ENCODE measurements at places on chromosomes 12 and 14.

- no peak for DNase-seq
These were observed 243.2 kb downstream of the CACNA1C start for GRCh38 chr12:2295941-2296461.

DNA sequence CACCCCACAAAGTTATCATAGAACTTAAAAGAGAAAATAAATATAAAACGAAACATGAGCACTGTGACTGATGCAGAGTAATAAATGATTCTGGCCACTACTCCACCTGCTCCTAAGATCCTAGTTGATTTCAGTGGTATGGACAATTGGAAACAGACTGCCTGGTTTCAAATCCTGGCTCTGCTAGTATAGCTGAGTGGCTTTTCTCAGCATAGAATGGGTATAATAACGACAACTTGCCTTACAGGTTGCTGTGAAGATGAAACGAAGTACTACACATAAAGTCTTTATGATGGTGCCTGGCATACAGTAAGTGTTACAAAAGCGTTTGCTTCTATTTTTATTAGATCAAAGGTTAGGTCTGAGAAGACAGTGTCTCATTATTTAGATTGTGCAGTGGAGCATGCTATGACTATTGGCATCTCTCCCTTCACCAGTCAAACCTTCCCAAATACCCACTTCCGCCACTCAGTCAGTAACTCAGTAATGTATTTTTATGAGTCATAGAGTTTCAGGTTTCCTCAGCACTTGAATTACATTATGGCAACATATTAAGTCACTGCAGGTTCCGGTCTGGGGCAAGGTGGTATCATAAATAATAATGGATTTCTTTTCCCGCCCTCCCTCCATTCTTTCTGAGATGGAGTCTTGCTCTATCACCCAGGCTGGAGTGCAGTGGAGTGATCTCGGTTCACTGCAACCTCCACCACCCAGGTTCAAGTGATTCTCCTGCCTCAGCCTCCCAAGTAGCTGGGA lies 29.7 kb upstream of the NR2C1 start:
- peak; percentile 90 for DNase-seq

DNA sequence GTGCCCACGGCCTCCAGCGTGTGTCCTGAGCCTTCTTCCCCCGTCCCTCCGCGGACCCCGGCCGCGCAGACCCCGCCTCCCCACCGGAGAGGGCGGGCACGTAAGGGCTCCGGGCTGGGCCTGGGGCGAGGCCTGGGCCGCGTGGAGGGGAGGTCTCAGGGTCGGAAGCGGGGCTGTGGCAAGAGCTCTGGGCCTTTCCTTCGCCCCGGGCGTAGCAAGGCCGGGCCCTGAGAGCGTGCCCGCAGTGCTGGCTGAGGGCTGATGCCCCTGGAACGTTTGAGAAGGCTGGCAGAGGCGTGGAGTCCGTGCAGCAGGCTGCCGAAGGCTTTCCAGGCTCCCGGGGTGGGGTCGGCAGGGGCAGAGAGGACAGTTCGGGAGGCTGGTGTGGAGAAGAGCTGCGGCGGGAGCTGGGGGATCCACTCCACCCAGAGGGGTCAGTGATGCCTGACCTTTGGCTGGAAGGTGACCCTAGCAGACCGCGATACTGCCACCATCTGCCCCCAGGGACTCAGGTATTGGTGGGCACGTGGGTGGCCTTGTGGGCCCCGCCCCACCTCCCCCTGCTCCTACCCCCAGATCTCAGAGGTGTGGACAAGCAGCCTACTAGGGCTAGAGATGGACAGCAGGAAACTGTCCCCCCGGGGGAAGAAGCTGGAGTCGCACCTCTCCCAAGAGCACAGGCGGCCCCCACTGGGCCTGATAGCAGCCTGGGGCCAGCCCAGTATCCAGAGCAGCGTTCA lies 558 bp downstream of the TEX22 start:
- no peak for DNase-seq

GRCh38 chr14:104113631-104114420 lies 24.6 kb upstream of the KIF26A start:
- DNase-seq = no peak

DNA sequence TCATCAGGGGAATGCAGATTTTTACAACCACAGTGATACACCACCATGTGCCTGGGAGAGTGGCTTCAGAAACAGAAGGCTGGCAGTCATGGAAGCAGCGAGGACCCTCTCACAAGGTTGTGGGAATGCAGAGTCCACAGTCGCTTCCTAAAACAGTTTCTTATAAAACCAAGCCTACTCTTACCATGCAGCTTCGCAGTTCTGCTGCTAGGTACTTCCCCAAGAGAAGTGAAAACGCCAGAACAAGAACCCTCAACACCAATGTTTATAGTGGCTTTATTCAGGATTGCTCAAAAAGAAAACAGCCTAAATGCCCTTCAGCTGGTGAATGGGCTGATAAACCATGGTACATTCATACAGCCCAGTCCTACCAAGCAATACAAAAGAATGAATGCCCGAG lies 87.2 kb downstream of the DDX51 start:
- DNase-seq = no peak

DNA sequence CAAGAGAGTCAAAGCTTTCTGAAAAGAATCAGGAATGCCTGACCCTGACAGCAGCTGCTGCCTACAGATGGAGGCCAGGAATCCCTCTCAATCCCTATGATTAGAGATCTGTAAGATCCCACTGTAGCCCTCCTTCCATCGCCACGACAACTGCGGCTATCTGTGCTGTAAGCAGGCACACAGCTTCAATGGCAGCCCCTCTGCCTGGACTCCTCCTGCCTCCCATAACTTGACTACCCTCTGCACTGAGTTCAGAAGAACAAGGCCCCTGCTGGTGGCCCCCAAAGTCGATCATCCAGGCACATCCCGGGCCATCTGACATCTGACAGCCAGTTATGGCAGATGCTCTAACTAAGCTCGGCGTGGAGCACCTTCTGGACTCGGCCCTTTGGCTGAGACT lies 2.9 kb downstream of the CLMN start:
- DNase-seq = no peak

DNA sequence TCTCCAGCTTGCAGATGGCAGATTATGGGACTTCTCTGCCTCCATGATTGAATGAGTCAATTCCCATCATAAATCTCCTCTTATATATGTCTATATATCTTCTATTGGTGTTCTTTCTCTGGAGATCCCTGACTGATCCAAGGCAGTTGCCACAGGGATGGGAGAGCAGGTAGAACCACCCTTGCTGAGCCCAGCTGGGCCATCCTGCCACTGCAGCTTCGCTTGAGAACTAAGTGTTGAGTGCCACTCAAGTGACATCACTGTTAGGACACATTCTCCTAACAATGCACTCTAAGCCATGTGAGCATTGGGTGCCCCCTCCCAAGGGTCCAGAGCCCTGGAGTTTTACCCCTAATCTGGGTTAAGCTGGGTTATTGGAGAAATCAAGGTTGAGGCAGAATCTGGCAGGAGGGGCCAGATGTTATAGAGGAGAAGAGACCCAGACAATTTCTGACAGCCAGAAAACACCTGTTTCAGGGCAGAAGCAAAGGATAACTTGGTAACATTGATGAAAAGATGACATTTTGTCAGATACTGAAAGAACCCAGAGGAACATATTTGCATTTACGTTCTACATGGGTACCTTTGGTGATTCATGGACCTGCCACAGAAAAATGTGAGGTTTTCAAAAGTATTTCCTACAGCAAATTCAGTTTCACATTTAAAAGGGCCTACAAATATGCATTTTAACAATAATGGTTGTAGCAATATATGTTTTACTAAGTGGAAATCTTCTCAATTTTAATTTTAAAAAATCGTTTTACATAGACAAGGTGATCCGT lies 57.2 kb upstream of the MAX start:
- DNase-seq = no peak

GRCh38 chr14:90255871-90256270 lies 482 bp upstream of the PSMC1 start:
- no peak for DNase-seq

GRCh38 chr12:28925719-28926376 lies 223.2 kb upstream of the FAR2 start:
- DNase-seq = peak; percentile 22

DNA sequence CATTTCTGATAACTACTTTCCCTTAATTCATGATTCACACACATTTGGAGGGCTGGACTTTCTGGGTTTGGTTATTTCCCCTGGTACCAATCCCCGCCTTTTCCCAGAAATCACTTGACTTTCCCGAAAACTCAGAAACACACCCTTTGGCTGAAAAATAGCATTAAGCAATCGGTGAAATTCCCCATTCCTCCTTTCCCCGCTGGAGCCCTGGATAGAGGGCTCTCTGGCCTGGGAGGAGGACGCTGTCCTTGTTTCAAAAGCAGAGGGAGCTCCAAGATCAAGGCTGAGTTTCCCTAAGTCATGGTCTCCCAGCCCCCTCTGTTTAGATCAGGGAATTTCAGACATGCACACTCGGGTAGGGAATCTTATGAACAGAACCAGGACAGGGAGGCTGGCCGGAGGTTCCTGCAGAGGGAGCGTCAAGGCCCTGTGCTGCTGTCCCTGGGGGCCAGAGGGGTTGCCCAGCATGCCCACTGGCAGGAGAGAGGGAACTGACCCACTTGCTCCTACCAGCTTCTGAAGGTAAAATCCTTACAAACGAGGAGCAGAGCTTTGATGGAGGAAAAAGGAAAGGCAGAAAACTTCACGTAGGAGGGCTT lies at the start of gene C1S:
Gene C1S, plus strand, starts transcription at position 366 of the 602 bp plus-strand sequence. CDS start 1,195 bp downstream, outside the sequence.
- DNase-seq = peak; percentile 81

DNA sequence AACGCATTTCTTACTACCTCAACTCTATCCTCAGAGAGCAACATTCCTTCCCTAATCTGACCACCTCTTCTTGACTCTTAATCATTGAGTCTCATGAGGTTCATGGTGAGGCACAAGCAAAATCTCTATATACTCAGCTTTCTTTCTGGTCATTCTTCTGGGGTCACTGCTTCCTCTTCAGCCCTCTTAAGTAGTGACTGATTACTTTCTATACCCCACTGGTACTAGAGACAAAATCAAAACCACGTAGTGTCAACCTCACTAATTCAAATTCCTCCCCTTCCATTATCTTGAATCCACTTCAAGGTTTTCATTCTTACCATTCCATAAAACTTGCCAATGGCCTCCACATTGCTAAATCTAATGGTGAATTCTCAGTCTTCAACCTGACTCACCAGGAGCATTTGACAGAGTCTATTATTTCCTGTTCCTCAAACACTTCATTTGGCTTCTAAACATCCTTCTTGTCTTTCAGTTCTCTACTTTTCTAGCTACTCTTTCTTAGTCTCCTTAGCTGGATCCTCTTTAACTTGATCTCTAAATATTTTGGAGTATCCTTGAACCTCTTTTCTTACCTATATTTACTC lies 6.8 kb downstream of the WDHD1 start:
- peak; percentile 5 for DNase-seq

DNA sequence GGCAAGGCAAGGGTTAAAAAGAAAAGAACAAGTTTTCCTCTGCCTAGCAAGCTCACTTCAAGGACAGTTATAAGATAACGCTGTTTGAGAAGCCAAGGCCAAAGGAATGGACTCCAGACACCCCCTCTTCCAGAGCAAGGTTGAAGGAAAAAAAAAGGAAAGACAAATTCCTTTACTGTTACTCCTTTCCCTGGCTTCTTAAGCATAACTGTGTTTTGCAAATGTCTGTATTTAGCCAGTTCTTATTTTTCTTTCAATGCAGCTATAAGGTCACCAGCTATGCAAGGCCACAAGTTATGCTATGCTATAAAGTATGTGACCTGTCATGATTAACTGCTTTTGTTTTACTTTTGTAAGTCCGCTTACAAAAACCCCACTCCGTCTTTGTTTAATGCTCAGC lies 26.6 kb downstream of the ZNF410 start:
- no peak for DNase-seq

- DNase-seq = no peak
These were observed 1.7 kb upstream of the DGLUCY start for GRCh38 chr14:91112194-91112593.

GRCh38 chr14:54650331-54650958 lies 83.5 kb downstream of the SAMD4A start:
- DNase-seq = peak; percentile 97

GRCh38 chr14:73727166-73727565 lies 13.0 kb upstream of the PNMA1 start:
- no peak for DNase-seq

DNA sequence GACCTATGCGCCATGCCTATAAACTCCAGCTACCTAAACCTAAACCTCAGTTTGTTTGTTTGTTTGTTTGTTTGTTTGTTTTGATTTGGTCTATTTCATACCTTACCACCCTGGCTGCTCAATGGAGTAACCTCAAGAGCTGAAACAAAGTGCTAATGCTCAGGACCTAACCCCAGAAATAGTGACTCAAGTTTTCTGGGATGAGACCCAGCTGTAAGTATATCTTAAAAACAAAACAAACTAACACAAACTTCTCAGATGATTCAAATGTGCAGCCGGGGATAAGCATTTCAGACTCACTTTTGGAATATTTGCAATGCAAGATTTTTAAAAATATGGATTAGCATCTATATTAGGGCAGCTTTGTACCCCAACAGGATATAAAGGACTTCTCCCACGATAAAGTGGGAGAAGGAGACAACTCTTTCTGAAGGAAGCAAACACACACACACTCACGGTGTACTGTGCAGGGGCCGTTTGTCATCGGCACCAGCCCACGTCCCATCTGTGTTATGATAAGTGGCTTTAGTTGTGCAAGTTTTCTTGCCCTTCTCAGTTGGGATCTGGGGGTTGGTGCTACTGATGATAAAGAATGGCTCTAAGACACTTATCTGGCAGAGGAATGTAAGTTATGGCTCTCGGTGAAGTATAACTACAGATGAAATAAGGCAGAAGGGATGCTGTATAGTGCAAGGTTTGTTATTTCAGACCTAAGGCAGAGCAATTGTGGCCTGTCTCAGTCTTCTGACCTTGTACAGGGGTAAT lies 516.7 kb upstream of the TMEM132C start:
- no peak for DNase-seq

DNA sequence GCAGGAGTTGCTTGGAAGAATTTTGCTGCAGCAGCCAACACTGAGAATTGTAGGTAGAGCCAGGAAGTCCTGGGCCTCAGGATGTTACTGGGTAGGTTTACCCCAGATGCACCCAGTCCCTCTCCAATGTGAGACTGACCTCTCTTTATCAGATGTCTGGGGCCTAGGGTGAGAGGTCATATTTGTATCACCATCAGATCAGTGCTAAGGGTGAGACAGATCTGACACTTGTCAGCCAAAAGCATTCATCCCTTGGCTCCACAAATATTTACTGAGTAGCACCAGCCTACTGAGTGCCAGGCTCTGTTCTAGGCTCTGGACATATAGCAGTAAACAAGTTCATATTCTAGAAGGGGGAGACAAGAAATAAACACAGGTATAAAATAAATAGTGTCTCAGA lies 4.3 kb downstream of the TROAP start:
- DNase-seq = no peak

GRCh38 chr12:76152181-76152807 lies 67.8 kb upstream of the NAP1L1 start:
- no peak for DNase-seq

DNA sequence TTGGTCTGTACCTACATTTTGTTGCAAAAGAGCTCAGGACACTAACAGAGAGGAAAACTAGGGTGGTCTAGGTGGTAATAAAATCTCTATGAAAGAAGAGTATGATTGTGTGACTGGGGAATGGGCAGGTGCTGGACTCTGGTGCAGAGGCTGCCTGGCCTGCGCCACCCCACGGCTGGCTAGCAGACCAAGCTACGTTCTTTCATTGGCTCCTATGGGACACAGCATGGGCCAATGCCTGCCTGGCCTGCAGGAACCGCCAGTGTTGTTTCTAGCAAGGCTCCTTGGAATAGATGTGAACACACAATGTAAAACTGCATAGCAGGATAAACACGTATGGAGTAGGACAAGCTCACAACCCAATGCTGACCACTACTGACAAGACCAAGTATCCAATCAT lies 51.7 kb upstream of the CORO1C start:
- no peak for DNase-seq
